ENCODE measurements at places on chromosomes 4 and X.
A peak's percentile ranks its signal among the peaks of the same experiment; 100 is the strongest.

DNA sequence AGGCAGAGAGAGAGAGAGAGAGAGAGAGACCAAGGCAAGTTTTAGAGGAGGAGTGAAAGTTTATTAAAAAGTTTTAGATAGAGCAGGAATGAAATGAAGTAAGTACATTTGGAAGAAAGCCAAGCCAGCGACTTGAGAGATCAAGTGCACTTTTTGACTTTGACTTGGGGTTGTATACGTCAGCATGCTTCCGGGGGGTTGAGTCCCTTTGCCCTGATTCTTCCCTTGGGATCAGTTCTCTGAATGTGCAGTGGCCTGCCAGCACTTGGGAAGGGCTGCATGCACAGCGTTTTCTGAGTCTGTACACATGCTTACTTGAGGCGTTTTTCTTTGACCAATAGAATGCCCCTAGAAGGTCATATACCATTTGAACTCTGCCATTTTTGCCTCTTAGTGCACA is 400.5 kb downstream of the PDGFC start:
- no peak for DNase-seq

DNA sequence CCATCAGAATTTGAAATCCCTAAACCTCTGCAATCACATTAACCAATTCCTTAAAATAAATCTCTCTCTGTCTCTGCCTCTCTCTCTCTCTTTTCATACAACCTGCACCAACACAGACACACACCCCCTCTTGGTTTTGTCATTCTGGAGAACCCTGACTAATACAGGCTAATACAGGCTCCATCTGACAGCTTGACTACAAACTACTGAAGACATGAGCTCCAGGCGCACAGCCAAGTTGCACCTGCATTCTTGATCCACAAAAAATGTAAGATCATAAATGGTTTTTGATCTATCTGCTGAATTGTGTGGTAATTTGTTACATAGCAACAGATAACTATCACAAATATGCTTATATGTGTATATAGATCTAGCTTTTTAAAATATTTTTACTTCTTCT is 2414.2 kb downstream of the PCDH7 start:
- DNase-seq: no peak

GRCh38 chrX:42857766-42858165 is 79.8 kb upstream of the PPP1R2C start:
- DNase-seq: no peak

- no peak for DNase-seq
Observed at GRCh38 chrX:97132664-97133415, 249.1 kb downstream of the RPA4 start.

DNA sequence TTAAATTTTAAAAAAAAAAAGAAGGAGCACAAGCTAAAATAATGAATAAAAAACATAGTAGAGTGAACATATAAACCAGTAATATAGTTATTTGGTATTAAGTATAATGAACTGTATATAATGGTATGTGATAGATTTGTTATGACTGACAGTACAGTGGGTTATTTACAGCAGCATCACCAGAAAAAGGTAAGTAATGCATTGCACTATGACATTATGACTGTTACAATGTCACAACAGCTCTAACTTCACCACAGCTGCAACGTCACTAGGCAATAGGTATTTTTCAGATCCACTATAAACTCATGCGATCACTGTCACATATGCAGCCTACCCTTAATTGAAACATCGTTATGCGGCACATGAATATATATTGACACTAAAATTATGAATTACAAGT is 72.5 kb downstream of the COX7B2 start:
- DNase-seq: no peak

DNA sequence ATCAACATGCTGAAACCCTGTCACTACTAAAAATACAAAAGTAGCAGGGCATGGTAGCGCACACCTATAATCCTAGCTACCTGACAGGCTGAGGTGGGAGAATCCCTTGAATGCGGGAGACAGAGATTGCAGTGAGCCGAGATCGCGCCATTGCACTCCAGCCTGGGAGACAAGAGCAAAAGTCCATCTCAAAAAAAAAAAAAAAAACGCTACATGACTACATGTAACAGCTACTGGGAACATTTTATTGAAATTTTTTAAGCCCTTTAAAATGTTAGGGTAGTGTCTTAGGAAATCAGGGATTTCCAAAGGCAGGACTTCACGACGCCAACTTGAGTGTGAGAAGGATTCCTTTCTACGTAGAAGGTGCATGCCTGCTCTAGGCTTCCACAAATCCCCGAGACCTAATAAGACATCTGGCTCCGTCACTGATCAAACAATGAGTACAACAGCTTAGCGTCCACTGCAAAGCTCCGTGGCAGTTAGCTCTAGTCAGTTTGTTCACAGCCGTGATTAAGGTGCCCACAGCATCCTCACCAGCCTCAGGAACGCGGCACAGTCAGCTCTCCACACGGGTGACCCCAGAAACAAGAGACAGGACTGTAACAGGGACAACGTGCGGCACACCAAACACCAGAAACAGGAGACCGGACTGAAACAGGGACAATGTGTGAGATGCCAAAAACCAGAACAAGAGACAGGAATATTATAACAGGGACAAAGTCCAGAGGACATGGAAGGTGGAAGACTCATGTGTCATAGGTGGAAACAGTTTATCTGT is 33.7 kb downstream of the DHRSX start:
- DNase-seq: no peak

DNA sequence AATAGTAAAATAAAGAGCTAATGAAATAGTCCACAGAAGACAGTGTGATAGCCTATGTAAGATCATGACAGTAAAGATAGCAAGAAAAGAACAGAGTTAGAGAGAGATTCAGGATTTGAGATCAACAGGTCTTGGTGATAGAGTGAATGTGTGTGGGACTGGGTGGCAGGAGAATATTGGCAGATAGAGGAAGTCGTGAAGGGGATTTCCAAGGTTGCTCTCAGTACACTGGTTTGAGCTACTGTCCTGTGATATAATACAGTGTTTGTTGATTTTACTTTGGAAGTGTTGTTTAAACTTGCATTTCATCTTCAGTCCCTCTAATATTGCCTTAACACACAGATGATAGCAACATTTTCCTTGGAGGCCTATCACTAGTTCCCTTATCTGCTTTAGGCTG is 44.1 kb downstream of the DTHD1 start:
- DNase-seq: no peak

DNA sequence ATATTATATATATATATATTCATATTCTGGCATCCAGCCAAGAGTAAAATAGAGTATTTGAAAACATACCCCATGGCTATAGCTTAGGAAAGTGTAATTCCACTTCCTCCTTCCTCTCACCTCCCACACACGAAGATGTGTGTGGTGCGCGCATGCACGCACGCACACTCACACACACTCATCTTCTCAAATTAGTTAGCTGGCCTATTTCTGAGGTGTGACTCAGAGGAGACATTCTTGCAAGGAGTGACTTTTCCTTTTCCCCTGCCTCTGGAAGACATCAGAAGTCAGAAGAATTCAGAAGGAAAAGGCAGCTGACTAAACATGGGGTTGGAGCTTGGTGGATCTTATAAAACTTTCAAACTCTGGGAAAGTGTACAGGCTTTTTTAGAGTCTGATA is 8.8 kb downstream of the ENPEP start:
- peak; percentile 14 for DNase-seq

- no peak for DNase-seq
Observed at GRCh38 chr4:62115216-62115615, 915.1 kb downstream of the ADGRL3 start.

DNA sequence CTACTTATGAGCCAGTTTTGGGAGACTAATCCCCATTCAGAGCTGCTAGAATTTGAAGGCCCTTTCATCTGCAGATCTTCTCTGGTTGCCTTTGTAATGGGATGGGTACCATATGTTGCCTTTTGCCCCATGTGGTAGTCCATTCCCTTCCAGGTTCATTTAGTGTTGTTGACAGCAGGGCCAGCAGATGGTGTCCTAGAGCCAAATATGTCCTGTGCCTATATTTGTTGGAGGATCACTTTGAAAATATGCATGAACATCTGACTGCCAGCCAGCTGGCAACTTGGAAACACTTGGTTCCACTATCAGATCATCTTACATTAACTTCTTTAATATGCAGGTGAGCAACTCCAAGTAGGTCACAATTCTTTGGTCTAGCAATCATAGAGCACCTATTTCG is 30.4 kb downstream of the CFAP299 start:
- DNase-seq: peak; percentile 64

- no peak for DNase-seq
Observed at GRCh38 chr4:53514509-53514908, 76.8 kb downstream of the LNX1 start.

GRCh38 chr4:176340871-176341685 is 21.3 kb downstream of the SPCS3 start:
- peak; percentile 25 for DNase-seq

DNA sequence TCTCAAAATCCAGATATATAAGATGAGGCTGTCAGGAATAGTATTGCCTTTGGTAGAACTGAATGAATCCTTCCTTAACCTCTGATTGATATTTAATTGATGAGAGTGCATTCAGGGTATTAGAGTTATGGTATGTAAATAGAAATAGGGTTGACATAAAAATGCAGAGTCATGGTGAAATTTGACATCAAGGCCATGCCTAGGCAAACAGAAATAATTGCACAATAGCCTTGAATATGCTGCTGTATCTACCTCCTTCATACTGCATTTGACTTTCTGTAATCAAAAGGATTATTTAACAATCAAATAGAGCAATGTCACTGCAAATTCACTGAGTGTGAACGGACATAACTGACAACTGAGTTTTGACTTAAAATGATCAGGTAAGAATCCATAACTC is 1316.3 kb downstream of the STIM2 start:
- no peak for DNase-seq

- DNase-seq: peak; percentile 16
Observed at GRCh38 chr4:166078955-166079354, 205.9 kb downstream of the TLL1 start.

DNA sequence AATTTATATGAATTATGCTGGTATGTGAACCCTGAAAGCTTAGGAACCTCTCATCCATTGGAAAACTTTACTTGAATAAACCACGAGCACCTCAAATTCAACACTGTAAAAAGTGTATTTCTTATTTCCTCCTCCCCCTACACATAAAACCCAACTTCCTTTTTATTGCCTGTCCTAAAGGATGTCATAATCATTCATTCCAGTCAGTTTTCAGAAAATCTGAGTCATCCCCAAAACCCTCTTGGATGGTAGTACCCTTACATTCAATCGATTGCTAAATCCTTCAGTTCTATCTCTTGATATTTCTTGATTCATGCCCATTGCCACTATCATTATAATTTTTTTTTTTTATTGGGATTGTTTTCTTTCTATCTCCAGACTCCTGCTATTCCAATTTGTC is 91.1 kb upstream of the ATP8A1 start:
- DNase-seq: no peak

- no peak for DNase-seq
Observed at GRCh38 chr4:173160871-173161270, 7.7 kb upstream of the GALNT7 start.

GRCh38 chrX:94492541-94492940 is 818.5 kb downstream of the FAM133A start:
- no peak for DNase-seq

GRCh38 chr4:108793415-108793814 is 30.6 kb upstream of the ETNPPL start:
- no peak for DNase-seq

DNA sequence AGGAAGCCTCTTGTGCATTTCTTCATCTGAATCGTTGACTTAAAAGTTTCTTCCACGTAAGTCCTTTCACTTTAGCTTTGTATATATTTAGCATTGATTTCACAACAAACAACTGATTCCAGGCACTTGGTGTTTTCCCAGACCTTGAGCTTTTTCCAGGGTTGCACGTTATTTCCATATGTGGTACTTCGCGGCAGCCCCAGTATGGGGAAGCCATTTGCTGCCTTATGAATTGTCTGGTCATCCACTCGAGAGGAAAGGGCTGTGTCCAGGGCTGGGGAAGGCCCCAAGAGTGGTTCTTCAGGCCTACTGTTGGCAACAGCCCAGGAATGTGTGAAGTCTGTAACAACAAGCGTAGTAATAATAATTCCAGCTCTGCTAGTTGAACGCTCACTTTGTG is 2.8 kb upstream of the TLR8 start:
- no peak for DNase-seq

- no peak for DNase-seq
Observed at GRCh38 chr4:47662975-47663374, 174.9 kb downstream of the CORIN start.

DNA sequence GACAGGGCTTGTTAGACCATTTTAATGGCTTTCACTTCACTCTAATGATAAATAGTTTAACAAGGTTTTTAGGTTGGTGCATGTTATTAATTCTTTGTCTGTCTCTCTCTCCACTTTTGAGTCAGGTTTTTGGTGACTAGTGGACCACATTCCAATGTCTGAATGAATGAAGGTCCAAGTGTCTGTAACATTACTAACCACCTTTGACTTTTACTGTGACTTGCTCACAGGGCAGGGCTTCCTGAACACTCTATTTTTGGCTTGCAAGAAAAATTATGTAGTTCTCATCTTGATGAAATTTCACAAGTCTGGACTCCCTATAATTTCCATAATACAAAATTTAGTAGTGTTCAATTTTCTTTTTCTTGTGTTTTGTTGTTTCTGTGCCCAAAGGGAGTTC is 78.9 kb upstream of the BMPR1B start:
- DNase-seq: peak; percentile 49

GRCh38 chr4:120873554-120873953 is 49.0 kb downstream of the PRDM5 start:
- DNase-seq: no peak

GRCh38 chr4:65617416-65617815 is 52.9 kb downstream of the EPHA5 start:
- DNase-seq: no peak

GRCh38 chrX:103687696-103688201 is 1.2 kb upstream of the MORF4L2 start:
- peak; percentile 62 for DNase-seq

DNA sequence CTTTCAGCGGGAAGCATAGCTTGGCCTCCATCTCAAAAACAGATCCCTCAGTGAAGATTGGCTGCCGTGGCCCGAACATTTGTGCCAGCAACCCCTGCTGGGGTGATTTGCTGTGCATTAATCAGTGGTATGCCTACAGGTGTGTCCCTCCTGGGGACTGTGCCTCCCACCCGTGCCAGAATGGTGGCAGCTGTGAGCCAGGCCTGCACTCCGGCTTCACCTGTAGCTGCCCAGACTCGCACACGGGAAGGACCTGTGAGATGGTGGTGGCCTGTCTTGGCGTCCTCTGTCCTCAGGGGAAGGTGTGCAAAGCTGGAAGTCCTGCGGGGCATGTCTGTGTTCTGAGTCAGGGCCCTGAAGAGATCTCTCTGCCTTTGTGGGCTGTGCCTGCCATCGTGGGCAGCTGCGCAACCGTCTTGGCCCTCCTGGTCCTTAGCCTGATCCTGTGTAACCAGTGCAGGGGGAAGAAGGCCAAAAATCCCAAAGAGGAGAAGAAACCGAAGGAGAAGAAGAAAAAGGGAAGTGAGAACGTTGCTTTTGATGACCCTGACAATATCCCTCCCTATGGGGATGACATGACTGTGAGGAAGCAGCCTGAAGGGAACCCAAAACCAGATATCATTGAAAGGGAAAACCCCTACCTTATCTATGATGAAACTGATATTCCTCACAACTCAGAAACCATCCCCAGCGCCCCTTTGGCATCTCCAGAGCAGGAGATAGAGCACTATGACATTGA is 175.4 kb downstream of the FAT4 start:
- DNase-seq: no peak

GRCh38 chr4:184102927-184103326 is 114.7 kb downstream of the ENPP6 start:
- no peak for DNase-seq

All from mammary epithelial cell (primary cell).